Fibroblast of skin of right quadriceps (primary cell): ENCODE measurements at places on chromosomes 6 and 20.

DNA sequence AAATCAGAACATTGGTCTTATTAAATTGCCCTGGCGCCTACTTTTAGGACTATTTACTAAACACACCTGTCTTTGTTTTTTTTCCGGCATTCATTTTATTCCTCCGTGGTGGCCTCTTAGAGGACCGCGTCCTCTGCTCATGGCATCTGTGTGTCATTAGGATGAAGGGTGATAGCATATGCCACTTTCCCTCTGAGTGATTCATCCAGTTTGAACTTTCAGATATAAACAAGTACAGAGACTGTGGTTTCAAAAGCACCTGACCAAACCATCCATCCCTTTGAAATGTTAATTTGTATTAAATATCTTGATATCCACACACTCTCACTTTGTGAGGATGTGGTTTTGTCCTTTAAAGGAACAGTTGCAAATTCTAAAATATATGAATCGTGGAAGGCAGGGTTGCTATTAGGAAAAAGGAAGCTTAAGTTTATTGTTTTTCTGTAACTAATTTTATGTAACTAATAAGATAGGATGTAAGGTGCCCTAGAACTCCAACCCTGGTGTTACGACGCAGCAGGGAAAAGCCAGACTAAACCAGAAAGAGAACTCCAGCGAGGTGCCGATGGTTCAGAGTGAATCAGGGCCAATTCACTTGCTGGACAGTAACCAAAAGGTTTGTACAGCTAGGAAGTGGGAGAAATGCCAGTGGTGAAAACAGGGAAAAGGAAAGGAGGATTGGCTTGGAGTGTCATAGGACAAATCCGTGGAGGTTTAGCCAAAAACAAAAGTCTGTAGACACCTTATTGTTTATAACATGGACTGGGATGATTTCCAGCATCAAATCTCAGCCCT, 98.7 kb downstream of the SHLD1 start:
- peak; percentile 18 for DNase-seq

DNA sequence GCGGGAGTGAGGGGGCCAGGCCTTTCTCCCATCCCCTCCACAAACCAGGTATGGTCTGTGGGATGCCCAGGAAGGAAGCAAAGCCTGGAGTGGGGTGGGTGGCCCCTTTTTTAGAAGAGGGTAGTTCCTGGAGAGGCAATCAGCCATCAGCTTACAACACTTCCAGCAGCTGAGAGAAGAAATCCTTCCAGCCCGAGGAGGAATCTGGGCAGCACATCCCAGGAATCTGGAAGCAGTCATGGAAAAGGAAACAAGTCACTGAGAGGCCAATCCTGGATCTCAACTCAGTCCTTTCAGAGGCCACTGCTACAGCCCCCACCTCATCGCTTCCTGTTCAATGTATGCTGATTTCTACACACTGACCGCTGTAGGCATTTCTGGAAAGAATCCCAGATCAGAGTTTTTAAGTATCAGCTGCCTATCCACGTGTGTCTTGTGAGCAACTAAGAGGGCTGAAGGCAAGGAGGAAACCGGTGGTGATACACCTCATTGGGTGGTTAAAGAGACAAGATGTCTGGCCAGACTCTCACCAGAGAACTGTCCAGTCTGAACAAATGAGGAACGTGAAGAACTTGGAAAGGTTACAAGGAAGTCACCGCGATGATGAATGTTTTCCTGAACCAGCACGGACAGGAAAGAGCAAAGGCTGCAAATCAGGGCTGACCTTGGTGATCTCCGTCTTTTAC, 92.9 kb upstream of the SHLD1 start:
- DNase-seq, result peak; percentile 98

DNA sequence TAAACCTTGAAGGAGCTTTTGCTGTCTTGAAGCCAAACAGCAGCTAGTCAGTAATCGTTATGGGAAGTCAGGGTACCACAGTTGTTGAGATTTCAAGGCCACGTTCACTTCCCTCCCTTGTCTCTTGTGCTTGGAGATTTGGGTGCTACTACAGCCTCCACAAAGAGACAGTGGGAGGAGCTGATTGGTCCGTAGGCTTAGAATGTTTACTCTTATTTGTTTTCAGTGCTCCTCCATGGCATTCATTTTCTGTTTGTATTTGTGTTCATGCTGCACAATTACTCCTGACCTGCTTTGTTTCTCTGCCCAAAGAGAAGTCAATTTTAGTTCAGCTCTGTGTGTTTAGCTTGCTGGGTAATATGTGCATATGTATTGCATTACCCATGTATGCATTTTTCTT, 147.7 kb downstream of the PRL start:
- no peak for DNase-seq

GRCh38 chr6:149857541-149857940, 6.6 kb downstream of the LRP11 start:
- DNase-seq, result no peak
